ENCODE measurements at places on chromosomes 5 and 9. TPM values are rescaled to one million over a fixed set of nuclear protein-coding genes. Genes with fewer than 3 reads are reported as not detected.

QRFP gene
- total RNA-seq: not detected

CAMK4 gene
- 4.8 TPM for total RNA-seq

RPL12 gene
- total RNA-seq: 2,290 TPM

TBC1D9B gene
- 58.6 TPM for total RNA-seq

ZCCHC9 gene
- 24.6 TPM for total RNA-seq

IL13 gene
- total RNA-seq: not detected

- DNase-seq: no peak
These were observed 42.8 kb upstream of the TNFSF8 start for GRCh38 chr9:114973216-114973615.

DNA sequence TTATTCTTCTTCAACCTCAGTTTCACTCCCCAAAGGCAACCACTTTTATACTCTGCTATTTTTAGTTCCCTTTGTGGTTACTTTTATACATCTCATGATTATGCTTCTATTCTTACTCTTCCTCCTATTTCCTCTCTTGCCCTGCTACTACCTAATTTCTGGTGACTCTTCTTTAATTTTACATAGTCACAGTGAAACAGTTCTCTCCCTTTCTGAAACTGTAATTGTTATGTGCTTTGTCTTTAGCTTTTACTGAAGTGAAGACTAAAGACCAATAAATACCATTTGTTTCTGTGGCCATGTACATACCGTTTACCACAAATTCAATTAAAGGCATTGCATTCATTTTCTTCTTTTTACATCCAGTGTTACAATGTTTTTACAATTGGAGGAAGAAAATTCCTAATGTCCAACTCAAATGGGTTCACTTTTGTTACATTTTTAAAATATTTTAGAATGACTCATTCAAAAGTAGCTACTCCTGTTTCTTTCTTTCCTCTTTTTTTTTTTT lies 410.6 kb downstream of the PSAT1 start:
- peak; percentile 74 for DNase-seq

DNA sequence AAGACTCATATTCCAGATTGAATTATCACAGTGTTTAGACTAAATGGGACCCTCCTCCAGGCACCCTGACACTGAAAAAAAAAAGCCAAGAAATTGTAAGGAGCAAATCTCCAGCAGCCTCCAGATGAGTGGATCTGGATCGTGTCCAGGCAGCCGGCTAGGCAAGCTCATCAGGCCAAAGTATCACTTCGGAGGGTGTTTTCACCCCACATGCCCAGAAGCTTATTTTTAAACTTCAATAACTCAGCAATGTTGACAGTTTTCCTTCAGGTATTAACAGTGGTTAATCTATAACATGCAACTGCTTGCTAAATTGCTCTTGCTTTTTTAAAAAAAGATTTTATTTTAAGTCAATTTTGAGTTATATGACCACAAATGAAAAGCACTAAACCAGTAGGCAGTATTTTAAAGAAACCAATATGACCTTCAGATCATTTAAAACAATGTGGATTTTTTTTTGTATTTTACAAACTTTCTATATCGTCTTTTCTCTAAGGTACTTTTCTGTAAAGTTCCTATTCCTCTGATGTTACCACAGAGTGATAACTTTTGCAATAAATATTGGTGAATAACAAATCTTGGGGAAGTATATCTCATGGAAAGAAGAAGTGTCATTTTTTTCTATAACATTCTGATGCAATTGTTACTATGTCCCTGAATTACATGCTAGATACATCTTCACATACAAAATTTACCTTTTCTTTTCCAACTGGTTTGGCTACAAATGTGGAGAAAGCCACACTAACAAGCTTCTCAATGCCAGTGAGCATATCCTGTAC lies 30.7 kb downstream of the ACOT12 start:
- DNase-seq: no peak

- DNase-seq: no peak
These were observed 137.5 kb downstream of the ICE1 start for GRCh38 chr5:5560016-5560415.

GRCh38 chr9:33133186-33133585 lies 34.0 kb downstream of the B4GALT1 start:
- DNase-seq: no peak

- no peak for DNase-seq
These were observed 674.4 kb downstream of the PRR16 start for GRCh38 chr5:121138495-121138907.

All from IMR-90 (cell line).